ENCODE measurements at places on chromosomes 12 and 14. TPM values are rescaled to one million over a fixed set of nuclear protein-coding genes. Genes with fewer than 3 reads are reported as not detected.

RPS29 gene
- polyA plus RNA-seq, result 1,852 TPM

DNA sequence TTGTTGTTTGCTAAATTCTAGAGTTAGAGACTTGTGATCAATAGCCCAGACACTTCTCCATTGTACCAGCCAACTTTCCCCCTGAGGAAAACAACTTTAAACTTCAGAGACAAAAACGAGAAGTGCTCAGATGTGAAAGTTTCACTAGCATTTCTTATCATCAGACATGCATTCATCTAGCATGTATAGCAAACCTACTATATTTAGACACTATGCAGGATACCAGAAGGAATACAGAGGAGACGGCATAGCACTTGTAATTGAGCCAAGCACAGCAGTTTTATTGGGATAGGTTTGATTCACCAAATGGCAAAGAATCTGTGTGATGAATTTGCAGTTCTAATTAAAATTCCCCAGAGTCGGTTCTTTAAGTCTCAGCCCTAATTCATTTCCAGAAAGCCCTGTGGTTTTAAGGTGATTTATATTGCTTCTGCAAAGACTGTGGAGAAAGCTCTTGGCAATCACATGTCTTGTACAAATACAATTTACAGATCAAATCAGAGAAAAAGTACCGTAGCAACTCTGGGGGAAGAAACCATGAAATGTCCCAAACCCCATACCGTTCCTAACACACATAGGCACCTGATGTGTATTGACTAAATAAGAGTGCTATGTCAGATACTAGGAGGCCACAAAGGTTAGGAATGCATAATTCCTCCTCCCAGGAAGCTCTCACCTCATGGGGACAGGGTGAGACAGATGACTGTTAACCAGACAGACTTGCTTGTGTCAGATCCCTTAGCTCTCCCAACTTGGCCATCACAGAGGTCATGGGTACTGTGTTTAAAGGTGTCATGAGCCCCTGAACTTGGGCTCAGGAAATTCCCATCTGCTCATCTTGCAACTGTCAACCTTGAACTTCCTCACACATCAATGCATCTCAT, 69.6 kb upstream of the KRAS start:
- DNase-seq, result no peak

ZFHX2 gene
- 7.2 TPM for polyA plus RNA-seq

DNA sequence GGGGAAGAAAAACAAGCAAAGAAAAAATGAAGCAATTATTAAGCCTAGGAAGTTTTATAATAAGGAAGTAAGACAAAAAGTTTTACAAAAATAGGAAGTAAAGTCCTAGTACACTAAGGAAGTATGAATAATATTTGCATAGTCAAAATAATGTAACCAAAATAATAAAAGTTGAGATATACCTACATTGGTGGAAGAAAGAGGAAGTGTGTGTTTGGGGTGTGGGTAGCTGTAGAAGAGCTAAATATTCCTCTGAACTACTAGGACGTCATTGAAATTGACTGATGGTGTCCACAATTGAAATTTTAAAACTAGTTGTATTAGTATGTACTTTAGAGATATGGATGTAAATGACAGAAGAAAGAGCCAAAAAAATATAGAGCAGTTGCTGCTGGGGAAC, 228.4 kb upstream of the OTX2 start:
- DNase-seq, result no peak

DNA sequence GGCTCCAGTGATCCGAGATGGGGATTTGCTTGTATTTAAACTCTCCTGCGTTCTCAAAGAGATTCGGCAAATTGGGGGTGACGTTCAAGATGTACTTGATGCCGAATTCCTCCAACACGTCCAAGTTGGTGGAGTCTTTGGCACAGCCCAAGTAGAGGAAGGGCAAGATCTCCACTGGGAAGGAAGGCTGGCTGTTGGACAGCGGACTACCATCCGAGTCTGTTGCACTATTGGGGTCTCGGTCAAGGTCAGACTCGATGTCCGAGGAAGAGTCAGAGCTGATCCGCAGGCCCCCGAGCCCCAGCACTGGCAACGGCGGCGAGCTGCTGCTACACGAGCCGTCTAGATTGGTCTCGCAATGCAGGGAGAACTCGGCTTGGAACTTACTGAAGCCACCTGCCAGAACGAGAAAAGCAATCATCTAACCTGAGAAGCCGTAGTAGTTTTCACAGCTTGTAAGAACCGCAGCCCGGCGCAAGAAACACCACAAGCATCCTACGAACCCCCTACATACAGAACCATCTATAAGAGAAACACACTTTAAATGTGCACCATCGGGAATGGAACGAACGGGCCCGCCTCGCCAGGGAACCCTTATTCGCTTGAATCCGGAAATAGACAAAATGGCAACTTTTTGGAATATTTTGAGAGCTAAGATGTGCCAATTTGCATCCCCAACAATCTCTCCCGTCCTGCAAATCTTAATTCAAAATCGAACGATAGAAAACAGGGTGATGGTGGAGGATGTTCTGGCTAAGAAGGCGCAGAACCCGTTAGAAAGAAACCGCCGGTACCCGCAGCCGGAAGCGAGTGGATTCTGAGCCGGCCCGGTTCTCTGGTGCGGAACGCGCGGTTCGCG, 1.4 kb downstream of the DUSP6 start:
- no peak for DNase-seq

DNA sequence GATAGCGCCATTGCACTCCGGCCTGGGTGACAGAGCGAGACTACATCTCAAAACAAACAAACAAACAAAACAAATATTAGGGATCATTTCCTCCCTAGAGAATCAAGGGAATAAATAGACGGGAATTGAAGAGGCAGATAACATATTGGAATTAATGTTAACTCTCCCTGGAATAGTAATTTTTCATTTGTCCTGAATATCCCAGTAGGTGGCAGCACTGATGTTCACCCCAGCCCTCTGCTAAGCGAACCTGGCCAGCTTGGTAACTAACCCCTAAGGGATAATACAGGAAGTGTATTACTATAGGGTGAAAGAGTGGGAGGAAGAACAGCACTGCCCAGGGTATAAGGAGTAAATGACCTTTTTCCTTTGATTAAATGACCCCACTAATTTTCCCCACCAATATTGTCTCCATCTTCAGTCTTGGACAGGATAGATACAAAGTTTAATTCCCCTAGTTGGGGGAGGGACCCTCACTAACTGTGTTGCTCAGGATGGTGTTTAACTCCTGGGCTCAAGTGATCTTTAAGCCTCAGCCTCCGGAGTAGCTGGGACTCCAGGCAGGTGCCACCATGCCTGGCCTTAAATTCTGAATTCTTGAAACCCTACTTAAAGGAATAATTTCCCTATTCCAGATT, 40.5 kb downstream of the SLC2A14 start:
- no peak for DNase-seq

DNA sequence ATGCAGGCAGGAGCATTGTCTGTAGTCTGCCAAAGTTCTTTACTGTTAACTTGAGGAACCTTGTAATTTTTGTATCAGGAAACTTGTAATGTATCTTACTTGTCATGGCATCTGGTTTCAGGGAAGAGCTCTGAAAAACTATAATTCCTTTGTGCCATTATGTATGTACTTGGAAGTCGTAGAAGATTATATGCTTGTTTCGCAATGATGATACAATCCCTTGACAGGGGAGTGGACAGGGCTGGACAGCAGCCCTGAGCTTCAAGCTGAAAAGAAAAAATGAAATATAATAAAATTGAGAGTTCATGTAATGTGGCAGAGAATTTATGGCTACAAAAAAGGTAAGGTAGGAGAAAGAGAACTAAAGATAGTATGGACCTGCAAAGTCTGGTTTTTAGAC, 7.4 kb upstream of the DLGAP5 start:
- no peak for DNase-seq

DNA sequence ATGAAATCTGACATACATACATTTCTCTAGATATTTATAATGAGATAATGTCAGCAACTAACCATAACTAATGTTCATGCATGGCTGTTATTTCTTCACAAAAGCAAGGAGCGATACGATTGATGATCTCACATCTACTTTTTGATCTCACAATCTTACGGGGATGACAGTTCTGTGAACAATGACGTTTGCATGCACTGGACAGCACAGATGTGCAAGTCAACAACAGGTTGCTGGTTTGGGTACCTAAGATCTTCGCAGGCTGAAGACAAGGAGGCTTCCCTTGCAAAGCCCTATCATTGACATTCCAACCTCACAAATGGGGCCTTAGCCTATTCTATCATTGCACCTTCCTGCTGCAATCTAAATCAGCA, 53.6 kb downstream of the C12orf42 start:
- no peak for DNase-seq

- DNase-seq, result no peak
Observed at GRCh38 chr12:38350342-38351174, 34.0 kb downstream of the ALG10B start.

DNA sequence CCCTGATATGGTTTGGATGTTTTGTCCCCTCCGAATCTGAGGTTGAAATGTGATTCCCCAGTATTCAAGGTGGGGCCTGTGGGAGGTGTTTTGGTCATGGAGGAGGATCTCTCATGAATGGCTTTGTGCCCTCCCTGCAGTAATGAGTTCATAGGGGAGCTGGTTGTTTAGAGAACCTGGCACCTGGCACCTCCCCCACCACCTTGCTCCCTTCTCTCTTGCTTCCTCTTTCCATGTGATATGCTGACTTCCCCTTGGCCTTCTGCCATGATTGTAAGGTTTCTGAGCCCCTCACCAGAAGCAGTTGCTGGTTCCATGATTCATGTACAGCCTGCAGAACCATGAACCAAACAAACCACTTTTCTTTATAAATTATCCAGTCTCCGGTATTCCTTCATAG, 32.6 kb downstream of the CD163L1 start:
- no peak for DNase-seq

GRCh38 chr12:122499991-122500684, 594 bp downstream of the ZCCHC8 start:
- peak; percentile 64 for DNase-seq

KRT86 gene
- not detected for polyA plus RNA-seq
